Activated naive CD4-positive, alpha-beta T cell treated with anti-CD3 and anti-CD28 coated beads, Interleukin-2, amount 50 U/mL, for 16 hours (primary cell): ENCODE measurements at places on chromosomes 13 and 19.

DNA sequence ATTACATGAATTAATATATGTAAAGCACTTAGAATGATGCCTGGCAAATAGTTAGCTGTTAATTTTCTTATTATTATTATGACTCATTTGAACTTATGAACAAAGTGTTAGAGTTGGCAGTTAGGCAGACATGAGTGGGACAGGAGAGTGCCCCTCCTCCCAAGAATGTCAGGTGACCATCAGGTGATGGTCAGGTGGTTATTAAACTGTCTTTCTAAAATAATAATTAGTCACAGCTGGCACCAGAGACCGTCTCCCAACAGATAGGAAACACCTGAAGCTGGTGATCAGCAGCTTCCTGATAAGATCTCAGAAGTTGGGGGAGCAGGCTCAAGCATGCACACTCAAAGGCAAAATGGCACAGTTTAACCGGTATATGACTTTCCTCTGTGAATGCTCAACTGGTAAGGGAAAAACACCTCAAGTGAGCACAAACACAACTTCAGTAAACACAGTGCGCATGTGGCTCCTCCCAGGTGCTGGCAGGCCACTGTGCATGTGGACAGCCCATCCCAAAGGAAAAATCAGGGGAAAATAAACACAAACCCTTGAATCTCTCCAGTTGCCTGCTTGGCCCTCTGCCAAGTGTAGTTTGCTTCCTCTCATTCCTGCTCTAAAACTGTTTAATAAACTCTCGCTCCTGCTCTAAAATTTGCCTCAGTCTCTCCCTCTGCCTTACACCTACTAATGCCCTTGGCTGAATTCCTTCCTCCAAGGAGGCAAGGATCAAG, 54.0 kb downstream of the FLT1 start:
- DNase-seq: no peak

DNA sequence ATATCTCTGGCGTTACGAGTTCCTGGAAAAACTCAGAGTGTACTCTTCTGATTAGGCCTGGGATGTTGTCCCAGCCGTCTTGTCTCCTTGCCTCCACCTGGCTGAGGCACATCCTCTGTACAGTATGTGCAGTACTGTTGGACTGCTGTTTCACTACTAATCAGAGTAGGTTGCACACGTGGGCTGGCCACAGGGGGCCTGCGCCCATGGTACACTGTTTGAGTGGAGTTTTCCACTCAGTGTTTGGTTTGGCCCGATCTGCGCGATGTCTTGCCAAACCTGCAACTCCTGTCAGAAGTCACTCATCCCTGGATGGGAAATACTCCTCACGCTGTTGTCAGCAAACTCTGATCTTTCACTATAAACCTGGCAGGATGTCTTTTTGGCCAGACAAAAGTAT, 189.6 kb upstream of the CSNK1A1L start:
- DNase-seq: no peak

DNA sequence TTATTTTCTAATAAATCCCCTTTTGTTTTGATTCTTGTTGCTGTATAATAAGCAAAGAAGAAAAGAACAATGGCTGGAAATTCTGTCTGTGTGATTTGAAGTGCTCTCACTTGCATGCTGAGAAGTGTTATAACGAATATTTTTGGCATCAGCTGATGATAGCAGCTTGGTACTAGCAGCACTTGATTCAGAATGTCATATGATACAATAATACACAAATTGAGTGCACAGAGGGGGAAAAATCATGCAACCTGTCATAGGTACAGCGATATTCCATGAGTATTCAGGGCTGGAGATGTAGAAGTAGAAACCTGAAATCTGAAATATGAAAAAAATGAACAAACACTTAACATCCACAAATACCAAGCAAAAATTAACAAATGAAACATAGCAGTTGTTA, 108.1 kb downstream of the FGF14 start:
- no peak for DNase-seq

- no peak for DNase-seq
Measured at GRCh38 chr19:29324291-29324680, 111.3 kb upstream of the UQCRFS1 start.

GRCh38 chr13:85738696-85739320, 60.4 kb downstream of the SLITRK6 start:
- DNase-seq: no peak

DNA sequence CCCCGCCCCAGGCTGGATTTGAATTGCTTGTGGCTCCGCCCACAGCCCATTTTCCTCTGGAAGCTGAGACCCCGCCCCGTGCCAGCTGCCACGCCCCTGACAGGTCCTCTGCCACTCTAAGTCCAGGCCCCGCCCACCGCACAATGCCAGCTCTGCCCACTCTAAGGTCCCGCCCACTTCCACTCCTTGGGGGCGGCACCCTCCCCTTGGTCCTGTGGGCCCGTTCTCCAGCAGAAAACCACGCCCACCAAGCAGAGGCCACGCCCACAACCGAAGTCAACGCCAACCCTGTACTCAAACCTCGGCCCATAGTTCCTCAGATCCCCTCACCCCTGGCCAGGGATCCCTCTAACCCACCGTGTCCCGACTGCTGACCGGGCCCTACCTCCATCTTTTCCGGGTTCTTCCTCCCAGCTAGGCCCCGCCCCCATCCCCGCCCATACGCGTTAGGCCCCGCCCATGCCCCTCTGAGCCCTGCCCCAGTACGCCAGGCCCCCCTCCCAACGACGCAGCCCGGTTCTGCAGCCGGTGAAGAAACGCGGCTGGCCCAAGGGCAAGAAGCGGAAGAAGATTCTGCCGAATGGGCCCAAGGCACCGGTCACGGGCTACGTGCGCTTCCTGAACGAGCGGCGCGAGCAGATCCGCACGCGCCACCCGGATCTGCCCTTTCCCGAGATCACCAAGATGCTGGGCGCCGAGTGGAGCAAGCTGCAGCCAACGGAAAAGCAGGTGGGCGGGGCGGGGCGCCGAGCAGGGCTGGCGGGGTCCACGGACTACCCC, 1.3 kb downstream of the HMG20B start:
- peak; percentile 83 for DNase-seq

- no peak for DNase-seq
Measured at GRCh38 chr13:110433014-110433413, 125.9 kb downstream of the COL4A2 start.

DNA sequence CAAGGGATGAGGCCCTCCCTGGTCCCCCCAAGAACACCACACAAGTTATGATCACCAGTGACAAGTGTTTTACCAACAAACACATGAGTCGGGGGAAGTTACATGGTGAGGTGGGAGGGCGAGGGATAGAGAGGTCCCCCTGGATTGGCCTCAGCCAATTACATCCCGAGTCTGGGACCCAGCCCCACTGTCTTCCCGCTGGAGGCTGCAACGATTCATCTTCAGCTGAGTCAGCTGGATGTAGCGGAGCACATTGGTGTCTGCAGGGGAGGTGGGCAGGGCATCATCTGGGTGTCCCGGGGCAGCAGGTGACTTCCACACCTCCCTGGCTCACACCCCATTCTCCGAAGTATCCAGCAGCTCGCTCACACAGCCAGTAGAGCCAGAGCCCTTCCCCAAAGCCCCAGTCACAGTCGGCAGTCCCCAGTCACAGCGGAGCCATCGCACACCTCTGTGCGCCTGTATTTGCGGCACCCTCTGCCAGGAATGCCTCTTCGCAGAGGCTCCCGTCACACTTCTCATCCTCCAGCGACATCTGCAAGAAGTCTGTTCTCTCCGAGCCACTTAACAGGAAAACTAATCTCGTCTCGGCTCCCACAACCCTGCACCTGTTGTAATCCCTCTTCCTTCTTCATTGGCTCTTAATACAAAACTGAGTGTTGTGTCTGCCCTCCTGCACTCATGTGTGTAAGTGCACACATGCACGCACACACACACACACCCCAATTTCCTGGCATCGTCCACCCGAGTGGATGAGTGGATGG, 2.0 kb downstream of the TTC9B start:
- no peak for DNase-seq

GRCh38 chr13:79483086-79483706, 2.2 kb downstream of the NDFIP2 start:
- DNase-seq: no peak

GRCh38 chr13:19345158-19345557, 163.5 kb upstream of the TUBA3C start:
- DNase-seq: no peak

GRCh38 chr19:34994643-34995541, 5.2 kb upstream of the GRAMD1A start:
- no peak for DNase-seq

- DNase-seq: no peak
Measured at GRCh38 chr19:56690670-56691069, 19.1 kb upstream of the ZNF835 start.

DNA sequence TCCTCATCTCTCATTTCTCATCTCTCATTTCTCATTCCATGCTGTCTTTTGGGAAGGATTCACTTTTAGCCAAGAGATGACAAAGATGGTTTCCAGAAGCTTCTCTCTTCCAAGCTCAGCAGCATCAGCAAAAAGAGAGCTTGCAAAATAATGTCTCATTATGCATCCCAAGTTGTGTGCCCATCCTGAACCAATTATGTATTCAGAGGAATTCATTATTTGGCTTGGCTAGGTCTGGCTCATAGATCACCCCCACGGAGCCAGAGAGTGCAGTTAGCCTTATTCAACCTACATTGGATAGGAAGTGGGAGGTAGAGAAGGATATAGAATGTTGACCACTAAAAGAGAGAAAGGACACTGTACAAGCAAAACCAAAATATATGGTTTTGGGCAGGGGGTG, 5.4 kb upstream of the OLFM2 start:
- no peak for DNase-seq

- no peak for DNase-seq
Measured at GRCh38 chr13:47100214-47100853, 203.5 kb upstream of the HTR2A start.

DNA sequence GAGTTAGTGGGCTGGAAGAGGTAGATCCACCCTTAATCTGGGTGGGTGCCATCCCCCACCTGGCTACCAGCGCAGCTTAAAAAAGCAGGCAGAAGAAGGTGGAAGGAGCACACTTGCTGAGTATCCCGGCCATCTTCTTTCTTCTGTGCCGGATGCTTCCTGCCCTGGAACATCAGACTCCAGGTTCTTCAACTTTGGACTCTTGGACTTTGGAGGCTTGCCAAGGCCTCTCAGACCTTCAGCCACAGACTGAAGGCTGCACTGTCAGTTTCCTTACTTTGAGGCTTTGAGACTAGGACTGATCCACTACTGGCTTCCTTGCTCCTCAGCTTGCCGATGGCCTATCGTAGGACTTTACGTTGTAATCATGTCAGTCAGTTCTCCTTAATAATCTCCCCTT, 127.6 kb upstream of the GPC6 start:
- DNase-seq: no peak

GRCh38 chr19:47730910-47731309, 14.4 kb upstream of the NOP53 start:
- DNase-seq: no peak

DNA sequence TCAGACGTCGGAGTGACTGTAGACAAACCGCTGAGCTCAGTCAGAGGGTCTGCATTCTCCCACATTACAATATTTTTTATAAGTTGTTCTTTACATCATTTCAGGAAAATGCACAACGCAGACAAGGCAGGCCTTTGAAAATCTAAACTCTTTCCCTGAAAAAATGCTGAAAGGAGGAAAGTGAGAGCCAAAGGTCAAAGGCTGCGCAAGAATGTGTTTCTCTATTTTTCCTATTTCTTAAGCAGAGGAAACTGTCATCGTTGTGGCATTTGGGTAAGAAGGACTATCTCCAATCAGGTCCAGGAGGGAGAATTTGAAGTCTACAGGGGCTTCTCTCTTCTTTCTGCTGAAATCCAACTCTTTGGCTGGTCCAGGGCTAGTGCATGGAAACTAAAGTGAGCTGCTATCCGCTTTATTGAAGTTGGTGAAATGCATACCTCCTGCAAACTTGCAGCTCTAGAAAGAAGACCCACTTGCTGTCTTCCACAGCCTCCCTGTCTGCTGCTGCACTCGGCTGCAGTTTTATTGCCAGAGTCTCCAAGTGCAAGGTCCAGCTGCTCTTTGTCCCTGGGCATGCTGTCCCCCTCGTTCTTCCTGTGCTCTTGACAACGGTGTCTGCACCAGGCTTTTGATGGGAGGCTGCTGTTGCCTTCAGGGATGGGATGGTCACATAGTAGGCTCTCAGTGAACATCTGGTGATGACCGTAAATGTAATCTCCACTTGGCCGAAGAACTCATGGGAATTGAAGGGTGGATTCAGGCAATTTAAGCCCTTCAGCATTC, 31.2 kb downstream of the ZNF536 start:
- DNase-seq: no peak

DNA sequence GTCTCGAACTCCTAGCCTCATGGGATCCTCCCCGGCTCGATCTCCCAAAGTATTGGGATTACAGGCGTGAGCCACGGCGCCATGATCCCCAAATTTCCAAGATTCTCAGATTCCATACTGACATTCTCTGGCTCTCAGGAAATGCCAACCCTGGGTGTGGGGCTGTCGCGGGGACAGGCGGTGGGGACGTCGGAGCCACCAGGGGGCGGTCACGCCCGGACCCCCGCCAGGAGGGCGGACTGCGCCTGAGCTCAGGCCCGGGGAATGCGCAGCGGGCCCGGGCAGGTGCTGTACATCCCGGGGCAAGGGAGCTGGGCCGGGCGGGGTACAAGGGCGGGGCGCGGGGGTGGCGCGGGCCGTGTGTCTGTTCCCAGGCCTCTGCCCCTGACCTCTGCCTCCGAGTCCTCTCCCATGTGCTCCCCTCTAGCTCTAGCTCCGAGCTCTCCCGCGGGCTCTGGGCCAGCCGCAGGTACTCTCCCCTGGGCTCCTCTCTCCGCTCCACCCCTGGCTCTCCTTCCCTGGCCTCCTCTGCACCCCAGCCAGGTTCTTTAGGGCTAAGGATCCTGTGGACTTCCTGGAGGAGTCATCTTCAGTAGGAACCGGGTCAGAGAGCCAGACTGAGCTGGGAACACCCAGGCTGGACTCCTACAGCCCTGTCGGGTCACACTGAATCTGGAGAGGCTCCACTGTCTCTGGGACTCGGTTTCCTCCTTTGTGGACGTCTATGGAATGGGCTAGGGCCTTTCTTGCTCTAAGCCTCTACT, 2.4 kb downstream of the PPP1R13L start:
- DNase-seq: peak; percentile 41

DNA sequence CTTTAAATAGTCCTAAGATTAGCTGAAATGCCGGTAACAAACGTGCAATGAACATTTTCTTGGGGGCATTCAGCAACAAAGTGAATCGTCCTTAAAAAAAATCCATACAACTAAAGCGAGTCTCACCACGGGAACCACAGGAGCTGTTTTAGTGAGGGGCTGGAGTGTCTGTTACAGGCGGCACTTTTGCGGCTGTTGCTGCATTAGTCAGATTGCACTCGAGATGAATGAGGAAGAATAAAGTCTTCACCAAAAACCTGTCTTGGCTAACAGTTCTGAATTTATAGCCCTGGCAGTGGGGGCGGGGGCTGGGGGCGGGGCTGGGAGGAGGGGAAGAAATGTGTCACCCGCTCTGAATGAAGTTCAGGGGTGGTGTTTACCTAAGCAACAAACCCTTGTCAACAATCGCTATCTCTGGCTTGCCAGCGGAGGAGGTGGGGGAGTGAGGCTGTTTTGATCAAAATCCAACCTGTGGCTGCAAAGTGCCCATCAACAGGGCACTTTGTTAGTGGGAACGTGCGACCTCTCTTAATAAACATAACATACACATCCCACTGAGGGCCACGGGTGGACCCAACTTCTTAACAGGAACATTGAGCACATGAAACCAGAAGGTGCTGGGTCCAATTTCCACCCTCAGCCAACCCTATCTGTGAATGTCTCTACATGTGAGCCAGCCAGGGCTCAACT, 44.5 kb downstream of the RFX2 start:
- peak; percentile 31 for DNase-seq
